Esophagus mucosa (tissue), 1 donor: ENCODE measurements at places on chromosomes 5 and 9. TPM values are rescaled to one million over a fixed set of nuclear protein-coding genes. Genes with fewer than 3 reads are reported as not detected.
A peak's percentile ranks its signal among the peaks of the same experiment; 100 is the strongest.

DNA sequence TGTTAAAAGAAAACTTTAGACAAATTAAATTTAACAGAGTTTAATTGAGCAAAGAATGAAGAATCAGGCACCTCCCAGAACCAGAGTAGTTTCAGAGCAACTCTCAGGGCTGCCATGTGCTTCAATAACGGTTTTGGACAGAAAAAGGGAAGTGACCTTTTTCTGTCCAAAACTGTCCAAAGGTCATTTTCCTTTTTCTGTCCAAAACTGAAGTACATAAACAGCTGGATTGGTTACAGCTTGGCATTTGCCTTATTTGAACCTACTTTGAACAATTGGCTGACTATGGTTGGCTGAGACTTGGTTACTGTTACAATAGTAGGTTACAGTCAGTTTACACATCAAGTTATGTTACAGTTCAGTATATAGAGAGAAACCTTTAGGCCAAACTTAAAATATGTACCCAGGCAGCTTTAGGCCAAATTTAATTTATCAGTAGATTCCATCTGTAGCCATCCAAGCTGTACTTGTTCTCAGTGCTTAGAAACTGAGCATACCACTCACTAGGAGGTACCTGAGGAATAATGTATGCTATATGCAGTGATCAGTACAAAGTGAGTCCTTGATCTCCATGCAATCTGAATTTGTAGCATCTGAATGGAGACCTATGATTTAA lies 44.0 kb downstream of the C9orf85 start:
- no peak for ATAC-seq

GRCh38 chr5:75660678-75661465 lies 49.6 kb downstream of the ANKDD1B start:
- ATAC-seq, result no peak

DNA sequence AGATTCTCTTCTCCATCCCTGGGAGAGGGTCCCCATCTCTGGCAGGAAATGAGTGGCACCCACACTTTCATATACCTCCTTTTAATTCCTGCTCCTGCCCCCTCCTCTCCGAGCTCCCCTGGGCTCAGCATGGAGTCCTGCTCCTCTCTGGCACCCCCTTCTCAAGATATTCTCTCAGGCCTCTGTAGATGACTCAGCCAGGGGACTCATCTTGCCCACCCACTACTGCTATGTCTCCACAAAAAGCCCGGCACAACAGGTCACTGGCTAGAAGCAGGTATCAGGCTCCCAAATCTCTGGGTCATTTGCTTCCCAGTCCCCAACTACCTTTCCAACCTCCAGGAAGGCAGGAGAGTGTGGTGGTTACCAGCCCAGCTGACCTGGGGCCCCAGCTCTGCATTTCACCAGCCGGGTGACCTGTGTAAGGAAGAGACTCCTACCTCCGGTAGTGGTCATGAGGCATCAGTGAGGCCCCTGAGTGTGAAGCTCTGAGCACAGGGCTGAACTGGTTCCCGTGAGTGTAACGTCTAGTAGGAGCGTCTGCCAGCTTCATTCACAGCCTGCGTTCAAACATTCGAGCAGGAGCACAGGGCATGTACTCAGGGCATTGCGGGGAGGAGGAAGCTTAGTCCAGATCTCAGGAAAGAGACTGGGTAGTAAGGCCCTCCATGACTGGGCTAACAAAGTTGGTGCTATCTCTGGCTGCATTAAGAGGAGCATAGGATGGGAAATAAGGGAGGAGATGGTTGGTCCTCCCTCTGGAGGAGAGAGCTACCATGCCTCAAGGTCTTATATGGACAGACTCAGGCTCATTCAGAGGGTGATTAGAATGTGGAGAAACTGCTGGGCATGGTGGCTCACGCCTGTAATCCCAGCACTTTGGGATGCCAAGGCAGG lies 63.7 kb downstream of the LMX1B start:
- no peak for ATAC-seq

OBP2B gene
- not detected for total RNA-seq

- peak; percentile 89 for ATAC-seq
Measured at GRCh38 chr5:168288349-168289245, 2.8 kb upstream of the WWC1 start.

ARHGEF37 gene
- total RNA-seq, result 23.6 TPM

FXN gene
- 7.8 TPM for total RNA-seq

- no peak for ATAC-seq
Measured at GRCh38 chr9:98522487-98522886, 186.2 kb downstream of the GABBR2 start.
